ENCODE measurements at places on chromosomes 5 and 9.

DNA sequence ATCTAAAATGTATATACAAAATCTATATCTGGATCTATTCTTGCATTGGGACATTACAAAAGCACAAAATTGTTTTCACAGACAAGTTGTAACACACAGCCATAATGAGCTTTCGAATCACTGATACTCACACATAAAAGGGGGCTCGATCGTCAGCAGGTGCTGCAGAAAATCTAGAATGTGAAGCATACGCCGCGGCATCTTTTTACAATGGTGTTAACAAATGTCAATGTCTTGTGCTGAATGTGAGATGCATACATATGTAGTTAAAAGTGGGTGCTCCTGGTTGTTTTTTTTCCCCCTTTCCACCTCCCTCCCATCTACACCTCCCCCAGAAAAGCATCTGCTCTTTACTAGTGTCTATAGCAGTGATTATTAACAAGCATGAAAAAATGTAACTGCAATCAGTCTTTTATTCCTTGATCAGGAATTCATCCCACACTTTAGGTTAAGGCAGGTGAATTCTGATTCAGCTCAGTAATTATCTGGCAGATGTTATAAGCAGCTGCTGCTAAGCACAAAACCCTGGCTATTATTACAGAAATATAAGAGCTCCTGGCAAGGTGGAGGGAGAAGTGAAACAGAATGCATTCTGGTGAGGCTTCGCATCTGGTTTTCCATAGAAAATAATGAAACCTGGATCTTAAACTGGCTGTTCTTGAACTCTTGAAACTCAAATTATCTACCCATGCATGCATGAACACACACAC, 114.1 kb downstream of the MPDZ start:
- DNase-seq, result no peak

GRCh38 chr9:91060520-91061343, 259.1 kb downstream of the SYK start:
- no peak for DNase-seq

DNA sequence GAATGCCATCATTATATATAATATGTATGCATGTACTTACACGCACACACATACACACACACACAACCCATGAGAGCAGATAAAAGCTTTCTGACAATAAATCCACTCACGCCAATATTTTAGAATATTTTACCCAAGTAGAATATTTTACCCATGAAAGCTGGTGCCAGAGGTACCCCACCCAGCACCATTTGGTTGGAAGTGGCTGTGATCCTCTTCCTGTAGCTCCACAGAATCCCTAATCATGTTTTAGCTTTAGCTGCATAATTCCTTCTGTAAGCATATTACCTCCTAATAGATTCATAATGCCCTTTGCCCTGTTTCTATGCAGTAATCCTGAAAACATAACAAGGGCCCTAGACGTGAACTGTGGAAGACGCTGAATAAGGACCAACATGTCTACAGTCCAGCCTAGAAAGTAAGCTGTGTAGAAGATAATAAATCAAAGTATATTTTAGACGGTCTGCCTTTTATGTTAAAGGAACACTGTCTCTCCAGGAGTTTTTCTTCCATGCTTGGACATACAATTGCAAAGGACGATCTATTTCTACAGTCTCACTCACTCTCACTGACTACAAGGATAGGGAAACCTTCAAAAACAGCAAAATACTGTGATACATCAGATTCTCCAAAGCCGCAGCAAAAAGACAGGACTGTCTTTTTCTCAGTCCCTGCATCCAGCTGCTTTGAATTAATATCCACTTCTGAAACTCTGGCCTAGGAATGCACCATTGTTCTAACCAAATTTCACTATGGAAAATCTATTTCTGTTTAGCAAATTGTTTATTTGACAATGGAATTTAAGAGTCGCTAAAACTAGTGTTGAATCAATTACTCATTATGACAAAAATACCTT, 98.2 kb downstream of the USP20 start:
- DNase-seq, result no peak

- DNase-seq, result peak; percentile 8
Measured at GRCh38 chr5:179763215-179763945, 30.4 kb upstream of the LTC4S start.

DNA sequence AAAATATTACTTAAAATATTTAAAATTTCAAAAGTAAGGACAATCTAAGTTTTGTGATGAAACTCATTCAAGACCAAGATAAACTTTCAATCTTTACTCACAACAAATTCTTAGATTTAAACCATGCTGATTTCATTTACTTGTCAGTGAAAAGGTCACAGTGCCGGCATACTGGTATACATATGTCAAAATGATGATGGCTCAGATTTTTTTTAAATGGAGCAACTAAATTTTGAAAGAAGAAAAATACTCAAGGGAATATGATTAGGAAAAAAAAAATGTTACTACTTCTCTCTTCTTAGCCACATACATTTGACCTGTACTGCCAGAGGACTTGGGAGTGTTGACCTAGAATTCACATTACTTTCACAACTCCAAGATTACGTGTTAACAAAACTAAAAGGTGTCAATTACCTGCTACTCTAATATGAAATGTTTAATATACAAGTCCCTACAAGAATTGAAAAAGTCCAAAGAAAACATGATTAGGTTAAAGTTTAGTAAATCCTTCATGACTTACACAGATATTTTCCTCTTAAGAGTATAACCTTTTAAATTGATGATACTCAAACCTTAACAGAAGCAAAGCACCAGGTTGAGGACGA, 4.6 kb downstream of the EFNA5 start:
- DNase-seq, result no peak

DNA sequence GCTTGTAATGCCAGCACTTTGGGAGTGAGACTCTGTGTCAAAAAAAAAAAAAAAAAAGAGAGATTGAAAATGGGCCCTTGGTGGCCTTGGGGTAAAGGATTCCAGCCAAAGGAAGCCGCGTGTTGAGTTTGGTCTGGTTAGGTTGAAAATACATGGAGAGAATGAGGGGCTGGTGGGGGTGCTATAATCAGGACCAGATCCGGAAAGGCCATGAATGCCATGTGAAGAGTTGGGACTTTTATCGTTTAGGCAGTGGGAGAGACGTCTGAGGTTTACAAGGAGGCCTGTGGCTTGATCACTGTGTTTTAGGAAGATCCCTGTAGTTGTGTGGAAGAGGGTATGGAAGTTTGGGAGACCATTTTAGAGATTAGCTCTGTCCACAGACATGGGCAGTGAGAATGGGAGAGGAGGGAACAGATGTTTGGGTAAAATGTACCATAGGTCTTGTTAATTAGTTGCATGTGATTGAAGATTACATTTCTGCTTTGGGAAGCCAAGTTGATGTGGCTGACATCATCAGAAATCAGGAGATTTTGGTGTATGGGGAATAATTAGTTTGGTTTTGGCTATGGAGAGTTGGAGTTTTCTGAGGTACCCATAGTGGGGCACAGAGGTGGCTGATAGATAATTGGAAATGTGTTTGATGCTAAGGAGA, 3.5 kb downstream of the MSANTD3 start:
- DNase-seq, result no peak

DNA sequence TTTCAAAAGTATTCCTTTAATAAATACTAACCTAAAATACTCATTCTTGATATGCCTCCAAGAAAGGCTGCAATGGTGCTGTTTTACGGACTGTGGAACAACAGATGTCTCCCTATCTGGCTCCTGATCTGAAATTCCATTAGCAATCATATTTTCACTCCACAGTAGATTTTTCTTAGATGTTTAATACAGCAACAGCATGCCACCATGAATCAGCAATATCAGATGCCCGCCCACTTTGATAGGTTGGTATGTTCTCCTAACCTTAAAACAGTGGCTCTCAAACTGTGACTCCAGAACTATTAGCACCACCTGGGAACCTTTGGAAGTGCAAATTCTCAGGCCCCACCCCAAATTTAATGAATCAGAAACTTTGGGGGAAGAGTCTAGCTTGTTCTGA, 110.2 kb downstream of the MLLT3 start:
- DNase-seq, result no peak

DNA sequence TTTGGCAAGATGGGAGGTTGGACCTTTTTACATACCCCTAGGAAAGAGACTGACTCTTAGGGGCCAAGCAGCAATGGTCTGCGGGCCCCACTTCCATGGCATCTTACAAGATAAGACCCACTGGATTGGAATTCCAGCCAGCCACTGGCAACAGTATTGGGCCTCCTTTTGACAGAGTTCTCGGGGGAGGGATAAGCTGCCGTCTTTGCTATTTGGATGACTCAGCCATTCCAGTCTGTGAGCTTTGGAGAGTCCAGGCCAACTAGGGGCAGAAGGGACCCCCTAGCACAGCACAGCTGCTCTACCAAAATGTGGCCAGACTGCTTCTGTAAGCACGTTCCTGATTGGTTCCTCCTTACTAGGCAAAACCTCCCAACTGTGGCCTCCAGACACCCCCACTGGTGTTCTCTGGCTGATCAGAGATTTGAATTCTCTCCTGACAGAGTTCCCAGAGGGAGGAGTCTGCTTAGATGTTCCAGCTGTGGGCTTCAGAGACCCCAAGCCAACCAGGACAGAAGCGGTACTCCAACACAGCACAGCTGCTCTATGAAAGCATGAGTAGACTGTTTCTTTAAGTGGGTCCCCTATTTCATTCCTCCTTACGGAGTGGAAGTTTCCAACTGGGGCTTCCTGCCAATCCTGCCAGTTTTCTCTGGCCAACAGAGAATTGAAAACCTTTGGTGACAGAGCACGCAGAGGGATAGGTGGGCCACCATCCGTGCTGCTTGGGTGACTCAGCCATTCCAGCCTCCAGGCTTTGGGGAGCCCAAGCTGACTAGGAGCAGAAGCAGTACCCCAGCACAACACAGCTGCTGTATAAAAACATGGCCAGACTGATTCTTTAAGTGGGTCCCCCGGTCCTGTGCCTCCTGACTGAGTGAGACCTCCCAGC, 672.1 kb upstream of the RIOK2 start:
- no peak for DNase-seq

- no peak for DNase-seq
Measured at GRCh38 chr9:112283582-112284253, 49.7 kb downstream of the PTBP3 start.

- DNase-seq, result no peak
Measured at GRCh38 chr5:67383451-67383850, 186.9 kb upstream of the CD180 start.

DNA sequence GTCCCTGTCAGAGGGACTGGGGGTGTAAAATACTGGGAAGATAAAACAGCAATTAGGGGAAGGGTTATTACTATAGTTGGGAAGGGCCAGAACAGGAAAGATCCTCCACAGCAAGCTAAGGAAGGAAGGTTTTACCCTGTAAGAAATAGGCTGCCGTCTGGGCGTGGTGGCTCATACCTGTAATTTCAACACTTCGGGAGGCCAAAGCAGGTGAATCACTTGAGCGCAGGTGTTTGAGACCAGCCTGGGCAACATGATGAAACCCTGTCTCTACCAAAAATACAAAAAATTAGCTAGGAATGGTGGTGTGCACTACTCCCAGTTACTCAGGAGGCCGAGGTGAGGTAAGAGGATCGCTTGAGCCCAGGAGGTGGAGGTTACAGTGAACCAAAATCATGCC, 165.1 kb upstream of the TLX3 start:
- no peak for DNase-seq

DNA sequence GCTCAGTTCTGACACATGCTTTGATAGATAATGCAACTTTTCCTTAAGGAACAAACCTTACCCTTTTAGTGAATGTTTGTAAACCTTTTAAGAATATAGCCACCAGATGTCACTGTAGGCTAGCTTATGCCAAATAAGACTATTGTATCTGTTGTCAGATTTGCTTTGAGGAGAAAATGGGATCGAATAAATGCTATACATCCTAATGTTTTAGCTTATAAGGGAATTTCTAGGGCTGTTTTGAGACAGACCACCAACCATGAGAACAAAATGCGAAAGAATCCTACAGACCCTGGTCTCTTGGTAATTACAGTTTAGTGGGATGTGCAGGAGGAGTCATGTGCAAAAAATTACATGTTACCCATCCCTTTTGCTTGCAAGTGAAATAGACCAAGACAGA, 127.6 kb upstream of the NMUR2 start:
- DNase-seq, result no peak

GRCh38 chr9:111983484-111983908, 86.9 kb downstream of the UGCG start:
- DNase-seq, result no peak

DNA sequence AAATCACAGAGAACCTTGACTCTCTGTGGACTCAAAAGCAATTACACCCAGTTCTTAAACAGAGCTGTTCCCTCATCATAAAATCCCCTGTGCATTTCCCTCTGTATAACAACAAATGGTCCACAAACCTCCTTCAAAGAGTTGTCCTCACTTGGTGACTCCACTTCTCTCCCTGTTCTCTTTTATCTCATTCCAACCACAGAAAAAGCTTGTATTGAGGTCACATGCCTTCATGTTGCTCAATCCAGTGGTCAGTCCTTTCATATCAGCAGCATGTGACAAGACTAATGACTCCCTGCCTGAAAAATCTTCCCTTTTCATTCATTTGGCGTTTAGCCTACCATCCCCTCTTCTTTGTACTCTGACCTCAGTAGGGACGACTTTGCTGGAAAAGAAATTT, 158.0 kb downstream of the DEPDC1B start:
- no peak for DNase-seq

- no peak for DNase-seq
Measured at GRCh38 chr5:105745111-105745510, 1925.6 kb downstream of the EFNA5 start.

- DNase-seq, result no peak
Measured at GRCh38 chr5:135076801-135077200, 42.8 kb upstream of the PITX1 start.

- DNase-seq, result no peak
Measured at GRCh38 chr5:68382640-68383039, 167.1 kb downstream of the PIK3R1 start.

- DNase-seq, result no peak
Measured at GRCh38 chr9:75834878-75835277, 55.6 kb upstream of the PCSK5 start.

DNA sequence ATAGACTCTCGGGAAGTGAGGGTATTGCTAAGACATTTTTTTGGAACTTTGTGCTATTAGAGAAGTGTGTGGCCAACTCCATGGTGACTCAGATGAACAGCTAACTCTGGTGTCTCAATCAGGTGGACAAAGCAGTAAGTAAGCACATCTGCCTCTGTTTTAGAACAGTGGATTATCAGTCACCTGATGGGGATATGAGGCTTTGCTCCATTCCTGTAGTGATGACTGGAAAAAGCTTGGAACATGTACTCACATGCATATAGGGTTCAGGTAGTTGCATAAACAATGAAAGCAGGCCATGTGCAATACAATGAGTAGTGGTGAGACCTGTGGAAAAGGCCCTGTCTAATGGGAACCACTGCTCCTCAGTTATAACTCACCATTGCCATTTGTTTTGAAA, 168.2 kb upstream of the FBN2 start:
- no peak for DNase-seq

DNA sequence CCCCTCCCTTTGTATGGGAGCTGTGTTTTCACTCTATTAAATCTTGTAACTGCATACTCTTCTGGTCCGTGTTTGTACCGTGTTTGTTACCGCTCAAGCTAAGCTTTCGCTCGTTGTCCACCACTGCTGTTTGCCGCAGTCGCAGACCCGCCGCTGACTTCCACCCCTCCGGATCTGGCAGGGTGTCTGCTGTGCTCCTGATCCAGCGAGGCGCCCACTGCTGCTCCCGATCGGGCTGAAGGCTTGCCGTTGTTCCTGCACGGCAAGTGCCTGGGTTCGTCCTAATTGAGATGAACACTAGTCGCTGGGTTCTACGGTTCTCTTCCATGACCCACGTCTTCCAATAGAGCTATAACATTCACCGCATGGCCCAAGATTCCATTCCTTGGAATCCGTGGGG, 6.6 kb upstream of the GNE start:
- no peak for DNase-seq

Measured in activated CD8-positive, alpha-beta memory T cell treated with anti-CD3 and anti-CD28 coated beads for 4 hours (primary cell).